ENCODE measurements at places on chromosomes 3 and 15.

- DNase-seq: no peak
- no peaks in the 10 kb centered on the region for H3K4me1 ChIP-seq
- H3K4me3 ChIP-seq: no peak overlapping the region
- no peak overlapping the region for H3K27ac ChIP-seq
- no peaks in the 10 kb centered on the region for H3K36me3 ChIP-seq
- no peaks in the 10 kb centered on the region for H3K27me3 ChIP-seq
Observed at GRCh38 chr3:153591561-153592245, 429.7 kb downstream of the RAP2B start.

- no peak for DNase-seq
- no peaks in the 10 kb centered on the region for H3K27me3 ChIP-seq
- no peak overlapping the region for H3K27ac ChIP-seq
- H3K36me3 ChIP-seq: no peaks in the 10 kb centered on the region
- H3K4me3 ChIP-seq: no peak overlapping the region
- H3K4me1 ChIP-seq: no peaks in the 10 kb centered on the region
Observed at GRCh38 chr3:155648013-155648591, 96.8 kb downstream of the PLCH1 start.

DNA sequence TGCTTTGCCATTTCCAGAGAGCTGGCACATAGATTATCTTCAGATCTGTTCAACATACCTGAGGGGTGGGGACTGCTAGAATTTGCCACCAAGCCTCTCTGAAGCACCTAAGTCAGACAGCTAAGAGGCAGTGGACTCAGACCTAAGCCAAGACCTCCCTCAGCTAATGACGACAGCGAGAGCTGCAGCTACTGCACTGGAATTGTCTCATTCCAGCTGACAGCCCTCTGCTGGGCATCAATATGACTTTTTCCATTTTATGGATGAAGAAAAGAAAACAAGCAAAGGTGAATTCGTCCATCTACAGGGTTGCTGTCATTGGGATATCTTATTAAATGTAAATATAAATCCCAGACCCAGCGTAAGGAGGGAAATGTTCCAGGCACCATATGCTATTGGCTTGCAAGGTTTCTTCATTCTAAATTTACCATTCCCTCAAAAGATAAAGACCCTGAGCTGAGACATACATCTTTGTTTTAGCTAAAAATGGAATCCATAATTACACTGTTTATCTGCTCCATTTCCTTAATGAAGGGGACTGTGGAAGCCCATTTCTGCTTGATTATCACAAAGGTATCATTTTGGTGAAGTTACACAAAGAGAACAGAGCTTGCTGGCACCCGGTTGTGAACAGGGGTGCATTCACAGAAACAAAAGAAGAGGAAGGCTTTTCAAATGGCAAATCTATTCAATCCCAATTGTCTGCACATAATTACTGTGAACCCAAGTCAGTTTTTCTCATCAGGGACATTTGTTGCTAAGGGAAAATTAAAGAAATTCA lies 85.5 kb upstream of the LRTM1 start:
- H3K4me1 ChIP-seq: no peaks in the 10 kb centered on the region
- H3K27me3 ChIP-seq: no peaks in the 10 kb centered on the region
- no peak overlapping the region for H3K27ac ChIP-seq
- DNase-seq: no peak
- no peak overlapping the region for H3K4me3 ChIP-seq

GRCh38 chr15:72341361-72341760 lies 21.4 kb upstream of the CELF6 start:
- no peaks in the 10 kb centered on the region for H3K27me3 ChIP-seq
- H3K4me1 ChIP-seq: no peaks in the 10 kb centered on the region
- no peak overlapping the region for H3K4me3 ChIP-seq
- H3K36me3 ChIP-seq: peaks cover 24% of the 10 kb centered on the region
- DNase-seq: no peak
- H3K27ac ChIP-seq: no peak overlapping the region

- no peak for DNase-seq
- H3K4me1 ChIP-seq: no peaks in the 10 kb centered on the region
Observed at GRCh38 chr15:56794165-56794552, 60.9 kb upstream of the ZNF280D start.
